ENCODE measurements at places on chromosomes 7 and 10.

DNA sequence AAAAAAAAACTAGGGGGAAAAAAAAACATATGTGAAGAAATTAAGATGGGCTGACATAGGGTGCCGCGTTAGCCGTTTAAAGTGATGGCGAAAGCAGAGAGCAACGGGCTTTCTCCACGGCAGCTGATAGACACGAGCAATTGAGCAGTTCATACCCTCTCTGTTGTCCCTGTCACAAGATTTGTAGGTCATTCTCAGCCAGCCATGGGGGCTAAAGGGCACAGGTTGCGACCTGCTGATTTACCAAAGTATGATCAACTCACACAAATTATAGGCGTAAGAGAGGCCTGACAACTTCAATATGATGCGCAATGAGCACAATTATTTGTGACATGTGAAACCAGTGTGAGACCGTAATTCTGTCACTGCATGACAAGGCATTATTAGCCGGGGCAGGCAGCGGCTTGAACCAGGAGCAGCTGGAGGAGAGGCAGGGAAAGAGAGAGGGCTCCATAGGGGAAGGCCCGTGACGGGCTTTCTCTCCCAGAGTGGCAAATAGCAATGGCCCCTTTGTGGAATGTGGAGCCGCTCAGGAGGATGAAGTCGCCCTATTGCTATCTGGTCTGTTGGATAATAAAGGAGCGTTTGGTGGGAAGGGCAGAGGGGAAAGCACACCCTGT lies 195.1 kb upstream of the HABP2 start:
- no peak for DNase-seq

DNA sequence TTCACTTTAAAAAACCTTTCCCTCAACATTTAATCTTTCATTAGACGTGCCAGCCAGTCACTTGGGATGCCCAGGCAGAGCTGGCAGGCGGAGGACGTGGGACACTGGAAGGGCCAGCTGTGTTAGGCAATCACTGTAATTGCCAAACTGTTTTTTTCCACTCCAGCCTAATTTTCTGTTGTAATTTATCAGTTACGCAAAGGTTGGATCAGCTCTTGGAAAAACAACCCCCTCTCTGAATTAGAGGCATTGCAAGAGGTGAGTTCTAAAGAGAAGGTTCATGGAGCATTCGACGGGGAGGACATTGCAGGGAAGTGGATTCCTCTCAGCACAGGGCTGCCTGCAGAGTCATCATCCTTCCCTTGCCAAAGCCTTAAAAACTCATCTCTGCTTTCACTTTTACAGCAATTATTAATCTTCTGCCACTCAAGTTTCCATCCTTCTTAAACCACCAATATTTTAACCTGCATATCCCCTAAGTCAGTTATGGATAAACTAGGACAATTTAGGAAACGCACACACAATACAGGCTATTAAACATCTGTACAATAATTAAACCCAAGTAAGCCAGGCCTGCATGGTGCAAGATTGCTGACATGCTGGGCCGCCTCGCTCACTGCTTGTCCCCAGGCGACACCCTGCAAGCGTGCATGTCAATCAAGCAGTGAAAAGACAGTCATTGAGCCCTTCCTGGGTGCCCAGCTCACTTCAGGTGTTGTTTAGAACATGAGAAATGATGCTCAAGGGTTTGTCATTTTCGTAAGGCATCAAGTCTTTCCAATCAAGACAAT lies 272.3 kb upstream of the RNF32 start:
- no peak for DNase-seq

DNA sequence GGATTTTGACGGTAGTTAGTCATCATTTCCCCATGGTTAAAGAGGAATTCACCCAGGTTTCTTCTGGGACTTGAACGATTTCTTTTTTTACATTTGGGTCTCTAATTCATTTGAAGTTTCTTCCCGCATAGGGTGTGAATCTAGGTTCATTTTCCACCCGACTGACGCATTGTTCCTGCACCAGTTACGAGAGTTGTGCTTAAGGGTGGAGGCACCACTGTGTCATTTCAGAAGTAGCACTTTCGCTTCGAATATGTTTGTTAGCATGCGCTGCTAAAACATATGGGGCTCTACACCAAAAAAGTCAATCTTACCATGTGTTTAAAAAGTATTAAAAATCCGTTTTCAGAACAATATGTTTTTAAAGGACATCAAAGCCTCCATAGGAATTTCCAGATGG lies 140.3 kb downstream of the VIPR2 start:
- DNase-seq, result no peak

GRCh38 chr7:71021131-71021530 lies 110.8 kb upstream of the GALNT17 start:
- DNase-seq, result no peak

DNA sequence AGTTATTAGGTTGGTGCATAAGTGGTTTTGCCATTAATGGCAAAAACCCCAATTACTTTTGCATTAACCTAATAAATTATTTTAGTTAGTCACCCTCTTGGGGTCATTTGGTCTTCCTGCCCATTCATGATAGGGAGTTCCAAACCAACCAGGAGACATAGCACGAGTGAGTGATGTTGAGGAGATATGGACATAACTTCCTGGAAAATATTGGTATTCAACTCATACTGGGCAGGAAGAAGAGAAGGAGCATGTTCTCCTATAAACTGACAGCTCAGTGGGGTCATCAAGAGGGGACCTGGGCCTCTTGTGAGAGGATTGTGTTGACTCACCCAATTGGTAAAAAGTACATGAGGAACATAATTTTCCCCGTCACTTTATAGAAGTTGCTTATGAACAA lies 23.7 kb downstream of the SPAG6 start:
- DNase-seq, result no peak

- no peak for DNase-seq
Observed at GRCh38 chr7:149621776-149622175, 124.2 kb upstream of the ZNF746 start.

- peak; percentile 98 for DNase-seq
Observed at GRCh38 chr7:138338361-138338760, 121.7 kb upstream of the TRIM24 start.

DNA sequence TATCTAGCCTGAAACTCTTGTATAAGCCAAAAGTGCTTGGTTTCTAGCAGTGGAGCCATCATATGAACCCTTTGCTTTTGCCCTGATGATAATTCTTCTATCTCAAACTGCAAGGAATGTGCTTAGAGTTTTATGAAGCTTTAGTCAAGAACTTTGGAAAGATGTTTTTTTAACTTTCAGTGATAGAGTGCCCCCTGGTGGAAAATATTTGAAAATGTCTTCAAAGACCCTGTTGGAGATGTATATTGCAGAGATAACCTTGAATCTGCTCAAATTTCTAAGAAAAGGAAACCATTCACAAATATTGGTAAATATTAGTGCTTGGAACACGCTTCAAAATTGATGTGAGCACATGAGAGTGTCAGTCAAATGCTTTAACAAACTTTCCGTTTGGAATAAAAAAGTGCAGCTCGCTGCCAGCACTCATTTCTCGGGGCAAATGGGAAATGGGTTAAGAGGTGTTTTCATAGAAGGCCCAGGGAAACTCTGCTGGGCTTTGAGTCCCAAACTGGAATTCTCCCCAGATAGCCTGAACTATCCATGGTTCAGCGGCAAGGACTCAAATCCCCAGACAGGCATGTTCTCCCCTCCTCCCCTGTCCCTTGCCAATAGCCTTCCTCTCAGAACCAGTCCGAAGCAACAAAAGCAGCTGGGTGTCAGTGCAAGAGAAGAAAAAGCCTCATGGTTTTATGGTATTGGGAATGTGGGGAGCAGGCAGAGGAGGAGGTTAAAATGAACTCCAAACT lies 129.3 kb downstream of the MYOF start:
- peak; percentile 64 for DNase-seq

- DNase-seq, result no peak
Observed at GRCh38 chr7:130886438-130887135, 152.6 kb upstream of the KLF14 start.

DNA sequence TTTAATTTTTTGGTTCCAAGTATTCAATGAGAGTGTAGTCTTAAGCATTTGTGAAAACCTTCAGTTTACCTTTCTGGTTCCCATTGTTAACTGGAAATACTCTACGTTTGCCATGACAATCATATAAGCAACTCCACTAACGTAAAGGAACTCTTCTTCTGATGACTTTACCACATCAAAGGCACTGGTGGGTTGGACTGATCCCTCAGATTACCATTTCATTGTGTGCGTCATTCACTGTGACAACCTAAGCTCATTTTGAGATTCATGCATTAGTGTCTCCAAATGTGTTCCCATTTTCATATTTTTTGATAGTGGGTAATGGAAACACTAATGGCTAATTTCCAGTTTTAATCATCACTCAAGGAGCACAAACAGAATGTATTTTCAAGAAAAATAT lies 119.9 kb upstream of the COL1A2 start:
- no peak for DNase-seq

- DNase-seq, result no peak
Observed at GRCh38 chr7:143728333-143728862, 29.1 kb downstream of the CTAGE6 start.

- no peak for DNase-seq
Observed at GRCh38 chr10:35346248-35346647, 9.9 kb downstream of the CCNY start.

GRCh38 chr10:36148207-36148606 lies 506.1 kb upstream of the FZD8 start:
- DNase-seq, result no peak

All from fibroblast of pulmonary artery (primary cell).